Chondrocyte (in vitro differentiated cells): ENCODE measurements at places on chromosomes 4 and X. TPM values are rescaled to one million over a fixed set of nuclear protein-coding genes. Genes with fewer than 3 reads are reported as not detected.

GRCh38 chr4:89368861-89369260 is 61.3 kb upstream of the GPRIN3 start:
- no peak overlapping the region for H3K27ac ChIP-seq
- DNase-seq = no peak
- no peaks in the 10 kb centered on the region for H3K36me3 ChIP-seq
- peaks cover 1% of the 10 kb centered on the region for H3K27me3 ChIP-seq

DNA sequence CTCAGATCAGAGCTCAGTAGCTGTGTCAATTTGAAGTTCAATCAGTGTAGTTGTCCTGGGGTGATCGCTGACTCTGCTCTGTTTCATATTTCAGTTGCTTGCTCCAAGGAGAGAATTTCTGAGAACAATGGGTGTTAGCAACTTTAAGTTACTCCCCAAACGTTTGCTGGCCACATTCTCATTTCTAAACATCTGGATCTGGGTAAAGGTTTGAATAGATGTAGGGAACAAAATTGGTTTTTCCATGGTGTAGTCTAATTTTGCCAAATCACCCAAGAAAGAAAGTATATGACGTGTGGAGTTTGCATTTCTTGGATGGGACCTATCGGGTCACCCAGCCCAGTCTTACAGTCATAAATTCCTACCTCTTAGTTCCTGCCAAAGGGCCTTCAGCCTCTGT is 103.7 kb downstream of the AKAP4 start:
- H3K27ac ChIP-seq = no peak overlapping the region
- H3K4me1 ChIP-seq = no peaks in the 10 kb centered on the region
- DNase-seq = no peak
- no peaks in the 10 kb centered on the region for H3K27me3 ChIP-seq
- no peak overlapping the region for H3K4me3 ChIP-seq
- H3K36me3 ChIP-seq = peaks cover 2% of the 10 kb centered on the region

GRCh38 chrX:13966071-13966792 is 63.5 kb downstream of the GEMIN8 start:
- H3K4me1 ChIP-seq = no peaks in the 10 kb centered on the region
- DNase-seq = no peak
- H3K27ac ChIP-seq = no peak overlapping the region
- no peaks in the 10 kb centered on the region for H3K27me3 ChIP-seq
- H3K4me3 ChIP-seq = no peak overlapping the region
- H3K36me3 ChIP-seq = no peaks in the 10 kb centered on the region

DNA sequence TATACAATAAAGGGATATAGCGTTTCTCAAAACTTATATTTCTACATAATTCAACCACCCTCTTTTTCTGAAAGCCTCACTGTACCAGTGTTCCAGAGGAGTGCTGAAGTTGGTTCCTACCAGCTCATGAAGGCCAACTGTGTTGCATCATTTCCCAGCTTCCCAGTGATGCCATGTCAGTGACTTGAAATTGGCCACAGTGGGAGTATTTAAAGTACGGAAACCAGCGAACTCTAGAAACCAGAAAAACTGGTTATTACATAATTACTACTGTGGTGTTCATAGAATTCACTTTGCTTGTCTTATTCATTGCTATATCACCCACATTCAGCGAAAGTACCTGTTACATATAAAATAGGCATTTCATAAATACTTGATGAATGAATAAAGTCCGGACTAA is 135.4 kb downstream of the GC start:
- H3K27ac ChIP-seq = no peak overlapping the region
- no peaks in the 10 kb centered on the region for H3K4me1 ChIP-seq
- DNase-seq = no peak
- no peak overlapping the region for H3K4me3 ChIP-seq
- peaks cover 2% of the 10 kb centered on the region for H3K27me3 ChIP-seq

- no peak overlapping the region for H3K4me3 ChIP-seq
- H3K27ac ChIP-seq = no peak overlapping the region
- H3K4me1 ChIP-seq = no peaks in the 10 kb centered on the region
Measured at GRCh38 chr4:79723507-79723906, 315.5 kb upstream of the GK2 start.

DNA sequence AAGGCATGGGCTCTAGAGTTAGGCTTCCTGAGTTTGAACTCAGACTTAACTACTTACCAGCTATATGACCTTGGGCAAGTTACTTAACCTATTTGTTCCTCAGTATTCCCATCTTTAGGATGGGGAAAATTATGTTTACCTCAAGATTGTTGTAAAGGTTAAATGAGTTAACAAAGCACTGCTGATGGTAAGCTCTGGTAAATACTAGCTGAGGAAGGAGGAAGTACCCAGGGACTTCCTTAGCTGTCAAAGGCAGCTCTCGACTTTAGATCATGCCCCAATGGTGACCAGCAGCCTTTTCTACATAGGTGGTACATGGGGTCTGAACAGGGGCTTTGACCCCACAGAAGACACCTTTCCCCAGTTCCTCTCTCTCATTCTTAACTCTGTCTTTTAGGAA is 20.1 kb downstream of the ATP7A start:
- H3K4me3 ChIP-seq = no peak overlapping the region
- H3K27me3 ChIP-seq = no peaks in the 10 kb centered on the region
- no peak overlapping the region for H3K27ac ChIP-seq
- H3K4me1 ChIP-seq = no peaks in the 10 kb centered on the region
- H3K36me3 ChIP-seq = no peaks in the 10 kb centered on the region

- H3K27me3 ChIP-seq = peaks cover 32% of the 10 kb centered on the region
- H3K36me3 ChIP-seq = no peaks in the 10 kb centered on the region
- no peak for DNase-seq
Measured at GRCh38 chrX:110852180-110852579, 56.6 kb upstream of the CHRDL1 start.

GRCh38 chr4:55906989-55907388 is 41.8 kb upstream of the CEP135 start:
- peaks cover 5% of the 10 kb centered on the region for H3K4me1 ChIP-seq
- H3K36me3 ChIP-seq = peaks cover 12% of the 10 kb centered on the region
- no peak for DNase-seq
- no peak overlapping the region for H3K27ac ChIP-seq

DNA sequence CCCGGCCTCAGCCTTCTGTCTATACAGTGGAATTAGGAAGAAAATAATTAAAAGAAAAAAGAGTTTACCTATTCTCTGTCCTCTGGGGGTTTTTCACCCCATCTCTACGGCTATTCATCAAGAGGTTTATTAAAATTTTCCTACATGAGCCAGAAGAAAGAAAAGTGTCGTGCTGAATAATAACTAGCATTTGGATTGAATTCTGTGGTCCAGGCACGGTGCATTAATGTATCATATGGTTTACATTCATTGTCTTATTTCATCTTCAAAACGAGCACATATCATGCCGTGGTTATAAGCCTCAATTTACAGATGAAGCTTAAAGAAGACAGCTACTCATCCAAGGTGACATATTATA is 5.4 kb upstream of the NAA15 start:
- peaks cover 6% of the 10 kb centered on the region for H3K36me3 ChIP-seq
- H3K27ac ChIP-seq = peak overlapping the region; percentile 92
- H3K27me3 ChIP-seq = no peaks in the 10 kb centered on the region

GRCh38 chr4:80184825-80185756 is 12.2 kb upstream of the PRDM8 start:
- peaks cover 71% of the 10 kb centered on the region for H3K27me3 ChIP-seq
- DNase-seq = no peak
- peaks cover 30% of the 10 kb centered on the region for H3K4me1 ChIP-seq
- peak overlapping the region; percentile 76 for H3K4me3 ChIP-seq

Gene SLC2A9
- 0.72 to 0.95 TPM in 2 of 3 replicates, not detected in the other for total RNA-seq

Gene TCEAL1
- 26.7 to 27.7 TPM (median 27.2 TPM) in 3 replicates for total RNA-seq

Gene SYAP1
- total RNA-seq = 52.8 to 53.4 TPM (median 53.3 TPM) in 3 replicates

Gene XIAP
- 40.1 to 47.8 TPM (median 44.7 TPM) in 3 replicates for total RNA-seq

Gene SRPX2
- total RNA-seq = 10.0 to 21.1 TPM (median 10.8 TPM) in 3 replicates

Gene MAGED4
- 90.8 to 129 TPM (median 119 TPM) in 3 replicates for total RNA-seq
